ENCODE measurements at places on chromosomes 7 and 10.

DNA sequence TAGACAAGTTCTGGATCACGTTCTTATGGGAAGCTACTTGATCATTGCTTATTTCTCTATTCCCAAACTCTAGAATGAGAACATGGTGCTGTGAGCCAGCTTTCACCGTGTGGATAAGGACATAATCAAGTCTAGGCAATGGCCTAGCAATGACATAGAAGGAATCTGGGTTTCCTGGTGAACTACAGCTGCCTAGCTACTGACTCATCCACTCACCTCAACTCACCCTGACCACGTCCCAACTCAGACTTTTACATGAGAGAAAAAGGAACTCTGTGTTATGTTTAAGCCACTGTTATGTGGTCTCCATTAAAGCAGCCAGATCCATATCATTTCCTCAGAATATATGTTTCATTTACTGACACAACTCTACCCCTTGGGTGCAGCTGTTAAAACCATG is 18.8 kb upstream of the MET start:
- no peak for DNase-seq

- peak; percentile 91 for DNase-seq
Measured at GRCh38 chr10:132685101-132685891, 100.7 kb downstream of the NKX6-2 start.

- DNase-seq, result no peak
Measured at GRCh38 chr7:11557627-11558026, 274.4 kb downstream of the THSD7A start.

- DNase-seq, result no peak
Measured at GRCh38 chr10:60735244-60735643, 43.0 kb upstream of the CDK1 start.

- DNase-seq, result no peak
Measured at GRCh38 chr10:119480667-119481066, 61.9 kb downstream of the RGS10 start.

- DNase-seq, result no peak
Measured at GRCh38 chr7:17434841-17435692, 136.6 kb downstream of the AHR start.

GRCh38 chr10:100477970-100478369 is 15.2 kb downstream of the WNT8B start:
- DNase-seq, result no peak

DNA sequence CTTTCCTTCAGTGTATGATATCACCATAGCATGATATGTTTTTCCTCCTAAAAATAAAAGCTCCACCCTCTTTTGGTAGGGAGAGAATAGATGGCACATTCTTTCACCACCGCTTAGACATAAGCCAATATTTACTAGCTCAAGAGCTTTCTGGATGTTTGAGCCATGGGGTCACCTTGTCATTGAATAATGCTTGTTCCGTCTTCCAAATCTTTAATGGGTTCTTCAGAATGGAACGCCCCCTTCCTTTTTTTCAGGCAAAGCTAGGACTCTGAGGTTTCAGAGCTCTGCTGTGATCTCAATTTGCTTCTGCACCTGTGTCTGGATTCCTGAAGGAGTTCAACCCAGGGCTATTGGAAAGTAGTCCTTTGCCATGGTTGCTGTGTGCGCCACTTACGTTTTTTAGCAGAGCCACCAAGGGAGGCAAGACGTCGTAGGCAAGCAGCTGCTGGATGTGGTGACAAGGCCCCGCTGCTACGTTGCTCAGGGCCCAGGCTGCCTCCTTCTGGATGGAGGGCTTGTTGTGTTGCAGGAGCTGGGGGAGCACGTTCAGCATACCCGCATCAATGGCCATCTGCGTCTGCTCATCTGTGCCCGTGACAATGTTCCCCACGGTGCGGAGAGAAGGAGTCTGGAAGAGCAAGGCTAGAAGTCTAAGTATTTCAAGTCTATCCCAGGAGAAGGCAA is 23.2 kb downstream of the KPNA7 start:
- no peak for DNase-seq

- DNase-seq, result no peak
Measured at GRCh38 chr10:18159557-18159956, 19.3 kb downstream of the CACNB2 start.

- DNase-seq, result no peak
Measured at GRCh38 chr7:110960811-110961210, 130.1 kb upstream of the LRRN3 start.

- DNase-seq, result no peak
Measured at GRCh38 chr7:21140622-21141021, 287.3 kb upstream of the SP4 start.

DNA sequence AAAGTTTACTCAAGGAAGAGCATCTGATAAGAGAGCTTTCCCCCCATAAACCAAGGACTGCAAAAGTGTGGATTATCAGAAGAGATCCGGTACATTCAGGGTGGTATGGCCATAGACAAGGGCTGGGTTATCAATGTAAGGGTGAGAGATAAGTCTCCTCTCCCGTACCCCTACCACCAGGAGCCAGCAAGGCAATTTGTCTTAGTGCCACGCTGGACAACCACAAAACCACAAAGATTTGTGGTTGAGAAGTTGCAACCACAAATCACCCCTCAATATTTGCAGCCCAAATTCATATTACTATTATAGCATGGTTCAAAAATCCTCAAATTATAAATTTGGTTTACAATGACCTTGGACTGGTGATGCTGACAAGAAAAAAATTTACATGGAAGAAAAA is 2.3 kb upstream of the ZSCAN25 start:
- no peak for DNase-seq

GRCh38 chr7:41809940-41810576 is 107.2 kb upstream of the INHBA start:
- DNase-seq, result no peak

DNA sequence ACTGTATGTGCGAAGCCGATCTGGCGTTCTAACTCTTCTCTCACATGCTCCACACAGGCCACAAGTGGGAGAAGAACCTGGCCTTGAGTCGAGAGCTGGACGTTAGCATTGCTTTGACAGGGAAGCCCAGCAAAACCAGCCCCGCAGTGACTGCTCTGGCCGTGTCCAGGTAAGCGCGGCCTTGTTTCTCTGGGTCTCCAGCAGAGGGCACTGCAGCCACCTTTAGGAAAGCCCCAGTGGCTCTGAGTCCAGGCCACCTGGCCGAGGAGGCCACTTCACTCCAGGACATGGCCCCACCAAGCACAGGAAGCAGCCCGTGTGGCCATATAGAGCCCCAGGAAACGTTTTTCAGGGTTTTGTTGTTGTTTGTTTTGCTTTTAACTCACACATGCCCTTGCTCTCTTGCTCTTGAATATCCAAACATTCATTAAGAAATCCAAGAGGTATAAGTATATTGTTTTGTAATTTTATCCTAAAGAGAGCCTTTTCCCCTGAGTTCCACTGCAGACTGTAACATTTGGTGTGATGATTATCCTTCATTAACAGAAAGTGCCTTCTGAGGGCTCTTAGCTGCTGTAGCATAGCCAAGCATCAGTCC is 41.8 kb upstream of the LRRC18 start:
- DNase-seq, result peak; percentile 58

GRCh38 chr10:86451604-86451960 is 70.0 kb downstream of the WAPL start:
- DNase-seq, result no peak

- no peak for DNase-seq
Measured at GRCh38 chr10:102948176-102948575, 30.1 kb downstream of the CNNM2 start.

DNA sequence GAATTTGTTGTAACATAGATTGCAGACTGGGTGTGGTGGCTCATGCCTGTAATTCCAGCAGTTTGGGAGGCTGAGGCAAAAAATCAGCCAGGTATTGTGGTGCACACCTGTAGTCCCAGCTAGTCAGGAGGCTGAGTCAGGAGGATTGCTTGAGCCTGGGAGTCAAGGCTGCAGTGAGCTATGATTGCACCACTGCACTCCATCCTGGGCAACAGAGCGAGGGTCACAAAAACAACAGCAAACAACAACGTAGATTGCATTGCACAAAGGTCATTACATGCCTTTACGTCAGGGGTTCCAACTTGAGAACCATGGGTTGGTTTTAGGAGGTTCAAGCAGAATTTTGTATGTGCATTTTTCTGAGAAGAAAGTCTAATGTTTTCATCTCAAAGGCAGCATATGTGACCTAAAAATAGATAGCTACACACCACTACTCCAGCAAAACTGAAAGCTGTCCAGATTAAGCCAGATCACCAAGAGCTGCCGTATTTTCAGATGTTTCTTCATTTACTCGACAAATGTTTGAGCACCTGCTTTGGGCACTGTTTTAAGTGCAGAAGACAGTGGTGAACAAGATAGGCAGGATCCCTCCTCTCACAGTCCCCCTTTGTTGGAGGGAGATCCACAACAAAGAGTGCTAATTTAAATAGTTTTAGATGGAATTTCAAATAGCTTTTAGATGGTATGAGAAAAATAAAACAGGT is 28.3 kb upstream of the CYP26C1 start:
- DNase-seq, result no peak

DNA sequence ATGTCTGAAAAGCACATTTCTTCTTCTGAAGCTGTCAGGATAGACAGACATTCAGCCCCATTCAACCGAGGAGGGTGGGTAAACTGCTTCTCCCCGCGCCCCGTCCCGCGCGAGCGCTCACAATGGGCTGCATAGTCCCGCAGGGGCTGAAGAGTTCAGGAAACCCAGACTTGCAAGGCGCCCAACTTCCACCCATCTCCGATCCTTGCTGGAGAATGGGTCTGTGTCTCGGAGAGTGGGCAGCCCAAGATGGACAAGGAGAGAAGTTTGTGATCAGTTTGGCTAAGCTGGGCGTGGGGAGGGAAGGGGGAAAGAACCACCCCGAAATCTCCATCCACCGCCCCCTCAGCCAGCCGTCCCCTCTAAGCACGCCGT is 686 bp downstream of the AASS start:
- DNase-seq, result no peak

DNA sequence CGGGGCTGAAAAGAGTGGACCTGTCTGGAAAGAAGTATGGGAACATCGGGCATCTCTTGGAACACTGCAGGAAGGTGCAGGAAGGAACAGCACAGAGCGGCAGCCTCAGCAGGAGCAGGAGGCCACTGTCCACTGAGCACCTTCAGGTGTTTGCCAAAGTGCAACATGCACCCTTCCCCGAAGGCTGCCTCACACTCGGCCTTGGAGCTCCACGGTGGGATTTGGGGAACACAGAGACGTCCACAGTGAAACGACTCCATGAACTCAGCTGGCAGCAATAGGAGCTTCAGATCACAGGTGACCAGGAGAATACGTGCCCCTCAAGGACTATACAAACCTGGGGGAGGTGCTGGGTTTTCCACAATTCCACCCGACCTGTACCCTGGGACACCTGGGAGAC is 140.3 kb upstream of the RET start:
- no peak for DNase-seq

- no peak for DNase-seq
Measured at GRCh38 chr7:41916450-41916927, 213.6 kb upstream of the INHBA start.

DNA sequence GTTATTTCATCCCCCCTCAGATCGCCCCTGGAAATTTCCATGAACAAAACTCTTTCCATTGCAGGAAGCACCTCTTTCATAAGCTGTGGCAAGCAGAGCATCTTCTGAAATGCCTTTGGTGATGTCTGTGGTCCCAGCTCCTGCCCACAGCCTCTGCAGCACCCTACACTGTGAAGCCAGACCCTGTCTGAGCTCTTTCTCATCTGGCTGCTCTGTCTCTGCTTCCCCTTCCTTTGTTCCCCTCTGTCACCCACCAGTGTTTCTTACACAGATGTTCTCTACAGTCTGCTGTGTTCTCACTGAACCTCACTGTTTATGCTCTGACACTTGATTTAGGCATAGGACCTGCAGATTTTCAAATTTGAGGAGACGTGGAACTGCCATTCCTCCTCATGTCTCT is 1.9 kb upstream of the TAS2R39 start:
- DNase-seq, result no peak

DNA sequence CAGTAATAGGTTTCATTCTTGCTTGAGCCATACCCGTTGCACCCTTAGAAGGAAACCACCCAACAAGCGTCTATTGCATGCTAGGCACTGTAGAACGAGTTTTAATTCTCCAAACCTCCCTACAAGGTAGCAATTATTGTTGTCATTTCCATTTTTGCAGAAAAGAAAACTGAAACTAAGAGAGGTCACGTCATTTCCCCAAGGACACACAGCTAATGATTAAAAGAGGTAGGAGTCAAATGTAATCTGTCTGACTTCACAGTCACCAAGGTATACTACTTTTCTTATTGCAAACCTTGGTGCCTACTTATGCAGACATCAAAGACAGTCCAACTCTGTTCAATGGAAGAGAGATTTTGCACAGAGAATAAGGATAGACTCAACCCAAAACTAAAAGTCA is 49.1 kb upstream of the C1QL3 start:
- no peak for DNase-seq

- DNase-seq, result no peak
Measured at GRCh38 chr10:99396471-99396870, 34.0 kb downstream of the GOT1 start.

GRCh38 chr7:141587304-141587703 is 36.1 kb downstream of the AGK start:
- DNase-seq, result no peak

DNA sequence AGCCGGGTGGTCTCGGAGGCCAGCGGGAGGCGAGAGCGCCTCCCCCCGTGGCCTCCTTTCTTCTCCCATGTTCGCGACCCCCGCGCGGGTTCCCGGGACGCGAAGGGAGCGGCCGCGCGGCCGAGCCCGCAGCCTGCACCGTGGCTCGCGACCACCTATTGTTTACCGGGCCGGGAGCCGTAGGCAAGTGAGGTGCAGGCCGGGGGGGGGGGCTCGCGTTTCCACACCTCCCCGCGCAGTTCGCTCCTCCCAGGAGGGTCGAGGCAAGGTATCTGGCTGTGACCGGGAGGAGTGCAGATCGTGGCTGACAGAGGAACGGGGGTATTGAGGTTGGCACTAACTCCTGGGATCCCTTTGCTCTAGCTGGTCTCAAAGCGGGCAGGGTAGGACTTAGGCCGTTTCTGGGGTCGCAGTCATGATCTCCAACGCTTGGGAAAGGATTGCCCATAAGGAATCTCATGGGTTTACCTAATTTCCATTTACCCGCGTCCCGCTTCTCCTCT is 734 bp downstream of the PTPN12 start:
- no peak for DNase-seq

DNA sequence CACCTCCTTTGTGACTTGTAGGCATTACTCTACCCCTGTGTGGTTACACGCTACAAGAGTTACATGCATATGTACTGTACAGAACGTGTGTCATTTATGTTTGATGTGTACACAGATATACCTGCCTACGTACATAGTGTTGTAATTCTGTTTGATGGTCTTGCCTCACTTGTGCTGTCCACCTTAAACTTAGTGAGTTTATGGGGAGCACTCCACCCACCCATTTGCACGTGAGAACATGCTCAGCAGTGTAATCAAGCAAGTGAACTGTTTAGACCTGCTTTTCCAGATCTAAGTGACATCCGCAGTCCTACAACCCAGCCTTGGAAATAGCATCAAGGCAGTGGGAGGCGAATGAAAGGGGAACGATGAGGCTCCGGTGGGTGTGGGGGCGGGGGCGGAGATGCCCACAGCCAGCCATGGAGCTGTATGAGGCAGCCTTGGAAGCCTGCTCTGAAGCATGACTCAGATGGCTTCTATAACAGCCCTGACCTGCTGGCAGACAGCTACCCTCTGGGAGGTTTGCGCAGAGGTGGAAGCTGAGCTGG is 52.1 kb downstream of the SUFU start:
- DNase-seq, result no peak

GRCh38 chr7:121385800-121386179 is 10.3 kb downstream of the FAM3C start:
- DNase-seq, result no peak

GRCh38 chr10:129774736-129775401 is 189.2 kb downstream of the EBF3 start:
- no peak for DNase-seq
